ENCODE measurements at places on chromosomes 6 and 20.

DNA sequence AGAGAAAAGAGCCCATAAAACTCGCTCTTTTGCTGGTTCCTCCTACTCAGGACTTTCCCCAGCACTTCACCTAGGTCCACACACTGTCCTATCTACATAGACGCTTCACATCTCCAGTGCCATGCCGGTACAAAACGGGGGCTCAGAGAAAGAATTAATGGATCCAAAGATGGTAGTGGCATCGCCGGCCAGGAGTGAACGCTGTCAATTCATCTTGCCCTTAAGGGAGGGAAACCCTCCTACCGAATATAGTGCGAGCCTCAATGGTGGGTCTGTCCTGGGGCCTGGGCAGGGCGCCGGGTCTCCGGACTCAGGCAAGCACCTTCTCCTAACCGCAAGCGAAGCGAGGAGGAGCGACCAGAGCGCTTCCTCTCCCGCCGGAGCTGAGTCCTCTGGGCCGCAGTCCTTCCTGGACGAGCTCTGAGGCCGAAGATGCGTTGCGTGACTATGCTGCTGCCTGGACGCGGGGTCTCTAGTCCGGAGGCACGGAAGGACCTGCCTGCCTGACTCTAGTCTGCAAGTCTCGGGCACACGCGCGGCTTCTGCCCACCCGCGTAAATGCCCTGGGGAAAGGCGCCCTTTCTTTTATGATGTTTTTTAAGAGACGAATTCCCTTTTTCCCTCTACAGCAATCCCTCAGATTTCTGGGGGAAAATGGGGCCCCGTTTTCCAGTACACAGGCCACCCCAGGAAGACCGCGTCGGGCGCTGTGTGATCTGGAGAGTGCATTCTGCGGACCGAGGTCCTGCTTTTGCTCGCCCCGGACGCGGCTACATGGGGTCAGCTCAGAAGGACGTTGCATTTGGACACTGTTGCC is 100.1 kb upstream of the PRDM1 start:
- no peak for DNase-seq

DNA sequence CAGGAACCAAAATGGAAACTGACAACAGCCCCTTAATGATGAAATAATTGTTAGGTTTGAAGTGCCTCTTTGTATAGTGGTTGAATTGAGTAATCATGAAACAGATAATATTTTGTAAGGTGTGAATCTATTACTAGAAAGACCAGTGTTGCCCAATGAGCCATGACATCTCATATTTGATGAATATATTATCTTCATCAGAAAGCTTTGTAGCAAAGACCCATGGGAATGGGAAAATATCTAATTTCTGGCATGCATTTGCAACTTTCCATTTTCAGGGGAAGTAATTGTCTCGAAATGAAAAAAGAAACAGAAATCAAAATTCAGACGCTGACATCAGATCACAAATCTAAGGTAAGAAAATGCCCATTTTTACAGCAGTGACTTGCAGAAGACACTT is 57.3 kb upstream of the LAMP5 start:
- no peak for DNase-seq

- DNase-seq: no peak
These were observed 34.1 kb downstream of the TNXB start for GRCh38 chr6:32074996-32075532.

GRCh38 chr20:61636531-61637116 is 384.6 kb downstream of the CDH4 start:
- no peak for DNase-seq

GRCh38 chr6:145749632-145750031 is 14.3 kb upstream of the EPM2A start:
- no peak for DNase-seq

DNA sequence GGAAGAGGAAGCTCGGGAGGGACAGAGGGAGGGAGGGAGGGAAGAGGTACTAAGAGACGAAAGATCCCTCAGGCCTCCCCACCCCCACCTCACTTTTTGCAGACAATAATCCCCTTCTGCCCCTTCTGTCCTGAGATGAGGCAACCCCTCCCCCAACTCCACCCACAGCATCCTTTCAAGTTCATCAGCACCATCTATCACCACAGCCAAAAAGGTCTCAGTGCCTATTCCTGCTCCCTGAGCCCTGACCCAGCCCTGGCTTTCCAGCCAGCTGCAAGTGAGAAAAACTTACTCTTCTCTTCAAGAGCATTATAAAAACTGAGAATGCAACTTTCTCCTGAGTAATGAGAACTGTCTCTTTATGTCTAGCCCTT is 133.2 kb upstream of the LRFN2 start:
- no peak for DNase-seq

- DNase-seq: no peak
These were observed 48.2 kb downstream of the RNASET2 start for GRCh38 chr6:166907871-166908806.

GRCh38 chr6:134607411-134607810 is 289.5 kb upstream of the SGK1 start:
- DNase-seq: no peak

DNA sequence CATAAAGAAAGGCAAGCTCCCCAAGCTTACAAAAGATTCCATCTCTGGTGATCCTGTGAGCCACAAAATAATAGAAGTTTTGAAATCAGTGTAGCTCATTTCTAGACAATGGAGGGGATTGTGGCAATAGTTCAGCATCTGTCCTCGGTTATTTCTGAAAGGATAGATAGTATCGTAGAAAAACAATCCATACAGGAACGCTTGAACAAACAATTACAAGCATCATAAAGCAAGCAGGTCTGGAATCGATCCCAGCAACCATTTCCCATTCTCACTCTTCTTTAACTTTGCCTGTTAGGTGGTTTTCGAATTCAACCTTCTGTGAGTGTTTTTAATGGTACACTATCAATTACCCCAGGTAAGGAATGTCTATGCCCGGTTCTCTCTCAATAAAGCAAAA is 931.1 kb downstream of the KIF16B start:
- DNase-seq: no peak

GRCh38 chr20:4972506-4973251 is 28.6 kb downstream of the SLC23A2 start:
- DNase-seq: no peak

GRCh38 chr6:56803594-56803993 is 151.3 kb upstream of the BEND6 start:
- DNase-seq: no peak

DNA sequence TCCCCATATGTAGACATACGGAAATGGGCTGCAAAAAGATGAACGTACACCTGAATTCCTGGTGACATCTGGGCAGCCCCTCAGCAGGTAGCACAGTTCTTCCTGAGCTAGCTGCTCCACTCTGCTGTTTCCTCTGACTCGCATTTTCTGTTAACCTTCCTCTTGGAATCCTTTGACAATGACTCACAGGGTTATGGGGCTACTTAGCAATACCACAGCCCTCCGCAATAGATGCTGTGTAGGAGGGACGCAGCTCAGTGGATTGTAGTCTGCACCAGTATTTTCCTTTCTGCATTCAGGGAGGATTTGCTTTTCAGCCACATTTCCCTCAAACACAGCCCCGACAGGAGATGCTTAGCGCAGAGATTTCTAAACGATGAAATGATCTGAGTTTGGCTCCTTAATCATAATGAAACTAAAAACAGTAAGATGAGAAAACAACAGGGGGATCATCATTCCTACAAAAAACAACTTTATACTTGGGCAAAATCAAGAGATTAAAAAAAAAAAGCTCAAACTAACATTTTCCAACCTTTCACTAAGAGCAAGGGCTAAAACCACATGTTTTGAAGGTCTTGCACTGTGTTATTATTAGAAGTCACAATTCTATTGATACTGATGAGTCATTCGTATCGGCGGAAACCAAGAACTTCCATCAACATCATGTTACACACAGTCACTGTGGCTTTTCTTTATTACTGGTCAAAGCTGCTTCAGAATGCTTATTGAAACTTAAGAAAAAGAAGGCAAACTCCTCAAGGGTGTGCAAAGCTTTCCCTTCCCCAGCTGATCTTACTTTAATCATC is 12.2 kb downstream of the BACH2 start:
- no peak for DNase-seq

- DNase-seq: no peak
These were observed 34.6 kb downstream of the RNF146 start for GRCh38 chr6:127301199-127301700.

GRCh38 chr6:87753131-87753685 is 51.2 kb upstream of the AKIRIN2 start:
- DNase-seq: no peak

DNA sequence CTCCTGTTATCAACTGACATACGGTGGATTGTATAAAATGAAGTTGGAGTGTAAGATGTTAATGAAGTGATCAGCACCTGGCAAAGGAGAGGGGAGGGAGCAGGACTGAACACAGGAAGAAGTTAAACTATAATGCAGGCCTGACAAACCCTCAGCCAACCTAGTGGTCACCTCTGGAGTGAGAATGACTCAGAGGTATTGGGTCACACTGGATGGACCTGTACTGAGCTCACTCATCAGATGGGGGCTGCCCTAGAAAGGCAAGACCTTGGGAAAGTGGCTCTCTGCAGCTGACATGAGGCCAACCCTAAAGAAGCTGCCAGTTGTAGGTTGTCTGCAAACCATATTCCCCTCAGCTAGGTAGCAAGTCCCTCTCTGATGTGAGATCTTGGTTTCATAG is 193.3 kb upstream of the HTR1E start:
- DNase-seq: no peak
